ENCODE measurements at places on chromosomes 4 and X.

GRCh38 chrX:48071064-48071985, at the start of gene ZNF630:
Gene ZNF630, minus strand, starts transcription at chrX:48071640. Its CDS starts 4,754 bp downstream, at chrX:48066886.
- DNase-seq: peak; percentile 83

- no peak for DNase-seq
Measured at GRCh38 chr4:183327827-183328226, 5.6 kb upstream of the CLDN24 start.

- no peak for DNase-seq
Measured at GRCh38 chr4:8266508-8266907, 3.0 kb upstream of the HTRA3 start.

DNA sequence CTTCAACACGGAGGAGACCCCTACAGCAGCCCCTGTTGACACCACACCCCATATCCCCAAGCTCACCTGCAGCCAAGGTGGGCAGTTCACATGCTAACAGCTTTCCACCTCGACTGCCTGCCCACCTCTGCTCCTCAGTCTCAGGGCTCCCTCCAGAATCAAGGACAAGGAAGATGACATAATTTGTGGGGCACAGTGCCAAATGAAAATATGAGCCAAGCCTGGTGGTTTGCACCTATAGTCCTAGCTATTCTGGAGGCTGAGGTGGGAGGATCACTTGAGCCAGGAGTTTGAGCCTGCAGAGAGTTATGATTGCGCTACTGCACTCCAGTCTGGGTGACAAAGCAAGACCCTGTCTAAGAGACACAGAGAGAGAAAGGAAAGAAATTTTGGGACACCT, 516.3 kb downstream of the BCOR start:
- DNase-seq: no peak
